ENCODE measurements at places on chromosomes 3 and 15. TPM values are rescaled to one million over a fixed set of nuclear protein-coding genes. Genes with fewer than 3 reads are reported as not detected.

Gene PIF1
- 0.99 TPM for total RNA-seq

Gene CEP19
- 0.62 TPM for total RNA-seq

Gene TMEM207
- not detected for total RNA-seq

Gene C3orf20
- 0.31 TPM for total RNA-seq

Gene ITIH1
- not detected for total RNA-seq

All from ureter (tissue), 1 donor.